ENCODE measurements at places on chromosomes 3 and 15.
A peak's percentile ranks its signal among the peaks of the same experiment; 100 is the strongest.

- no peak for DNase-seq
Observed at GRCh38 chr3:17643691-17644090, 98.7 kb downstream of the TBC1D5 start.

DNA sequence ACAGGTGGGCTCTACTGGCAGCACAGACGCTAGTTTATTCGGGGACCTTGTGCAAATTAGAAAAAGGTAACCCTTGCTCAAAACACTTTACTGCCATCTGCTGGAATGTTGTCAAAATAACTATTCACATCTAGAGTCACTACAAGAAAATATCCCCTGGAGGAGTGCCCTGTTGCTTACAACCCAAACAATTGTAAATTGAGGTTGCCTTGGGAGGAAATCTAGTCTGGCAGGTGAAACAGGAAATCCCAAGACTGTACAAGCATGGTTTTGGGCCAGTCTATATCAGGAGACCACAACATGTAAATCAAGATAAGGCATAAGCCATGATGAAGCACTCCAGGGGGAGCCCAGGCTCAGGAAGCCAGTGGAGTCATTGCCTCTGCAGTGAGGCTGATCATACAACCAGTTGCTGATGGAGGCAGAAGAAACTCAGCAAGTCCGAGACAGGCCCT lies 136.8 kb upstream of the ACP3 start:
- peak; percentile 46 for DNase-seq

GRCh38 chr3:93931597-93932229 lies 42.0 kb downstream of the PROS1 start:
- DNase-seq = no peak

GRCh38 chr3:194745422-194746184 lies 59.9 kb downstream of the FAM43A start:
- DNase-seq = no peak

DNA sequence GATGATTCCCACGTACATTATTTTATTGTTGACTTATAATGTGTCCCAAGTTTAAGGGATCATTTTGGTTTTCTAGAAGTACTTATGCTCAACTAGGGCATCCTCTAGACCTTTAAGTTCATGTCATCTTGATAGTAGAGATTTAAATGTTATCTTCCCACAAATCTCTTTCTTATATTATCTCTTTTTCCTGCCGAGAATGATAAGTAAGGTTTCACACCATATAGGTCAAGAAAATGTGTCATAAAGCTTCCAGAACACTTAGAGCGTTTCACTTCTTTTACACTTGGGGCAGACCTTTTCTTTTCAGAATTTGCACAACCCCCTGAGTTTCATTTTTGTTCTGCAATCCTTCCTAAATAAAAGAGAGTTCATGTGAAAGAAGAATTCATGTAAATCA lies 142.0 kb upstream of the CBLB start:
- no peak for DNase-seq

- DNase-seq = no peak
Observed at GRCh38 chr3:15959434-15959811, 161.6 kb upstream of the ANKRD28 start.

DNA sequence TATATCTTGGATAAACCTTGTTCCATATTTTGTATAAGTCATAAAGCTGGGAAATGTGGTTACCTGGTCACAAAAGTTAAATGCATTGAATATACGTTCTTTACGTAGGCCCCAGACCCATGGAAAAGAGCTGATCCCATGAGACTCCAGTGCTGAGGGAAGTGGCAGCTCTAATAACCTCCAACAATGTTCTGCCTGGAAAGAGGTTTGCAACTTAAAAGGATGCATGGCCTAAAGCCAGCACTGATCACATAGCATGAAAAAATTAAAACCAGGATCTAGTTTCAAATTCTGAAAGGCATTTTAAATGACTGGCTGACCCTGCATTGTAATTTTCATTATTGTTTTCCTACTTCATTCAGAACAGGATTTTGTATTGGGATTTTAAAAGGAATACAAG lies 27.9 kb upstream of the STRIT1 start:
- no peak for DNase-seq

DNA sequence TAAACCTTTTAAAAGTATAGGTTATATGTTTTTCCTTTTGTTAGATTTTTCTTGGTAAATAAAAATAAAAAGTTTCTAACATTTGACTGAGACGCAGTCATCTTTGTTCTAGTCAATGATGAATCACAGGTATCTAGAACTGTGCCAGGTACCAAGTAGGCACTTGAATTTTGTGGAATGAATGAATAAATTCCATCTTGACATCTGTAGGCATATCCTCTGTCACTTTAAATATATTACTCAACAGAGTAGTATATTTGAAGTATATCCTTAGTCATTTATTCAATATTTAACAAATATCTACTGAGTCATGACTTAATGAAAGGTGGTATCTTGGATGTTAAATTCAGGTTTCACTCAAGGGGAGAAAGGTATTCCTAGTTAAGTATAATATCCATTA lies 828.4 kb downstream of the TUSC7 start:
- no peak for DNase-seq

- DNase-seq = no peak
Observed at GRCh38 chr3:121976727-121977126, 45.3 kb downstream of the ILDR1 start.

DNA sequence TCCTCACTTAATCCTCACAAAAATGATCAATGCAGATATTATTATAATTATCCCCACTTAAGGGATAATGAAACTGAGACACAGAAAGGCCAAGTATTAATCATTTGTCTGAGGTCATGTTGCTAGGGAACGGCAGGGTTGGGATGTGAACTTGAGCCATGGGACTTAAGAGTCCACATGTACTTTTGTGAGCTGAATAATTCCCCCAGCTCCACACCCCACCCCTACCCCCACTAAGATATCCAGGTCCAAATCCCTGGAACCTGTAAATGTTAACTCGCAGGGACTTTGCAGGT lies 290.5 kb upstream of the GADL1 start:
- DNase-seq = no peak

DNA sequence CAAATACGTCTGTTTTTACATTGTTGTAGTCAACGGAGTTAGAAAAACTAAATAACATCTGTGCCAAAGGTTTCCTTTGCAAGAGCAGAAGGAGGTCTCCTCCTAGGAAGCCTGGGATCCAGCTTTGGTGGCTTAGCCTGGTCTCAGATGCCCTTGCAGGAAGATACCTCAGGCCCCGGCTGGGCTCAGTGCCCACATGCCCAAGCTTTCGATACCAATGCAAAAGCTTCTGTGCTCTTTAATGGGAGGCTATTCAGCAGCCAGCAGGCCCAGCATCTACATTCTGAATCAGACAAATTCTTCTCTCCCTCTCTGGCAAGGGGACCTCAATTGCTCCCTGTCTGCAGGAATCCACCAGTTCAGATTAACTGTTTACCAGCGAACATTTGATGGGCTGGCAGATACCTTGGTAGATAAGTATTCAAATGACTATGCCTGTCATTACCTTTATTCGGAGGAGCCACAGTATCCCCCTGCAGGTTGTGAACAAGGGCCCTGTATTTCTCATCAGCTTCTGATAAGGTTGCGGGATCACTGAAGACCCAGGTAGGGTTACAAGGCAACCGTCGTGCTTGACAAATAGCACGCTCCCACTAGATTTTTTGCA lies 180.1 kb upstream of the KBTBD8 start:
- no peak for DNase-seq

DNA sequence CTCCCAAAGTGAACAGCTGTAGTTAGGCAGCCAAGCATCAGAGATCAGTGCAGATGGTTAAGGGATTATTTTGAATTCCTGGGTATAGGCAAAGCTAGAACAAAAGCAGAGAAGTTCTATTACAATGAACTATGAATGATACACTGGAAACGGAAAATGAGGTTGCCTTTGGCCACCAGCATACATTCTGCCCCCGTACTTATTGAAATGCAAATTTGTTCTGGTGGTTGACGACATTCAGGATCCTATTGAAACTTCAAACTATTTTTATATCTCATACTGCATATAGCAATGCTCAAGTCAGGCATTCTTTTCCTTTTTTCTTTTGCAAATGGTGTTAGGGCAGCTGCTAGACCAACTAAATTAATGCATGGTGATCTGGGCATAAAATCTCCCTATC lies 61.7 kb downstream of the SLC12A1 start:
- no peak for DNase-seq

DNA sequence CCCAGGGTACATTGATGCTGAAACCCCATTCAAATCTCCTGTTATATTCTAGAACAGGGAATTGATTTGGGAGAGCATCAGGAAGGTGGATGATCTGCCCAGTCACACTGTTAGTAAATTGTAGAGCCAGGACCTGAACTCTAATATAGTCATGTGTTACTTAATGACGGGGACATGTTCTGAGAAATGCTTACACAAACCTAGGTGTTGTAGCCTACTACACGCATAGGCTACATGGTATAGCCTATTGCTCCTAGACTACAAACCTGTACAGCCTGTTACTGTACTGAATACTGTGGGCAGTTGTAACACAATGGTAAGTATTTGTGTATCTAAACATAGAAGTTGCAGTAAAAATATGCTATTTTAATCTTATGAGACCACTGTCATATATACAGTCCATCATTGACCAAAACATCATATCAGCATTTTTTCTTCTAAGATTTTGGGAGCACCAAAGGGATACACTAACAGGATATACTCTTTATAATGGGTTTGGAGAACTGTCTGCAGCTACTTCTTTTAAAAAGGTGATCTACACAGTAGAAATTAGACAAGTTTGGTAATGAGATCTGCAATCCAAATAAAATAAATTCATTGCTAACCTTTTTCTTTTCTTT lies 5.8 kb downstream of the B2M start:
- no peak for DNase-seq

DNA sequence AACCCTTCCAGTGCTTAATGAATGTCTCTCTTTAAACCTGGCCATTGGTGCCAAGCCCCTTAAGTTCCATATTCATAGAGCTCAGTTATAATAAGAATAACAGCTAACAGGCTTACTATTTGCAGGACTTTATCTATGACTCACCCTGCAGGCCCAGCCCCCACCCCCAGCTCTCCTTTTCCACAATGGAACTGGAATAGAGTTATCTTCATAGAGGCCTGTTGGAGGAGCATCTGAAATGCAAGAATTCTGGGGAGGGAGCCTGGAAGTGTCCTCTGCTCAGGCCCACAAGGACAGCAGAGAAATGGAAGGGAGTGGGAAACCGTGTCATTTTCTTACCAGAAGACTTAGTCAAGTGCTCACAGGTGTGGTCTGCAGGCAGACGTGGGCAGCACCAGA lies 52.8 kb downstream of the SEMA5B start:
- no peak for DNase-seq

GRCh38 chr3:32592011-32592410 lies 21.4 kb upstream of the DYNC1LI1 start:
- DNase-seq = no peak

GRCh38 chr3:140316868-140317400 lies 360.9 kb upstream of the TRIM42 start:
- DNase-seq = no peak

DNA sequence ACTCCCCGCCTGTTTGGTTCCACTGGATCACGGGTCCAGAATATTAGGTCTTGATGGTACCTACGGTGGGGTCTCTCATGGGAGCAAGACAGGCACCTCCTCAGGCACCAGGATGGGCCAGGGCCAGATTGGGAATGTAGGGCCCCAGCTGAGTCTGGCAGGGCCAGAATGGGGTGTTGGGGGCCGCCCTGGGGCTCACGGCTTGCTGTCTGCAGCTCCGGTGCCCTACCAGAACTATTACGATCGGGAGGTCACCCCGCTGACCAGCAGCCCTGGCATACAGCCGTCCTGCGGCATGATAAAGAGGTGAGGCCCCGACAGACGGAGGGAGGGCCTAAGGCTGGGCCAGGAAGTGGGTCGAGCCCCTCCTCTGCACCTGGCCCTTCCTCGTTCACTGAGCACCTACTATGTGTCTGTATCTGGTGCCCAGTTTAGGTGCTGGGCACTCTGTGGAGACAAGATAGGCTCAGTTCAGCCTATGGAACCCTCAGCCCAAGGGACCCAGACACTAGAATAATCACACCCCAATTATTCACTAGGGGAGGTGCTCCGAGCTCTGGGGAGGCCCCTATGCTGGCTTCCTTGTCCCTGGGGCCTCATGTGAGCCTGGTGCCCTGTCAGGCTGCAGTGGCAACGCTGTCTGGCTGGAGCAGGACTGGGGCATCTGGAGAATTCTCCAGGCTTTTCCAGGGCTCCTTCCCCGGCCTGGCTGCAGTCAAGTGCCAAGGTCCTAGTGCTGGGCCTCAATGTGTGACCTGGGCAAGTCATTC lies 37.9 kb downstream of the PSTPIP1 start:
- DNase-seq = no peak

DNA sequence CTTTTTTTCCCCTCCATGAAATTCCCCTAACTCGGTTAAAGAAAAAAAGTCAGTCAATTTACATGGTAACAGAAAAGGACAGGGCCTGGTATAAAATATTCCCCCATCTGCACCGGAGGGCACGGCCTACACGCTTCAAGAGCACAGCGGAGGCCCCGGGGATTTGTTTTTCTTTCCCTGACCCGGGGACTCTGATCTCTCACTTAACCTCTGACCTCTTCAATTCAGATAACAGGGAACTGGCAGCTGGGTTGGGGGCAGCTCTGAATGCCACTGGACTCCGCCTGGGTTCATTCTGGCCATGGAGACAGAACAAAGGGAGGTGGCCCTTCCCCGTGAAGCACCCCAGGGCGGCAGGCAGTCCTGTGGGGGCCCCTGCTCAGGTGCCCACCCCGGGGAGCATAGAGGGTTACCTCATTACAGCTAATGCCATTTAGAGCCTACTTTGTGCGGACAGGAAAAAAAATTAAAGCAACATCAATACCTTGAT lies 257.5 kb downstream of the SHQ1 start:
- DNase-seq = no peak

- no peak for DNase-seq
Observed at GRCh38 chr15:48449734-48450133, 118.5 kb downstream of the DUT start.
